ENCODE measurements at places on chromosomes 2 and 18.

DNA sequence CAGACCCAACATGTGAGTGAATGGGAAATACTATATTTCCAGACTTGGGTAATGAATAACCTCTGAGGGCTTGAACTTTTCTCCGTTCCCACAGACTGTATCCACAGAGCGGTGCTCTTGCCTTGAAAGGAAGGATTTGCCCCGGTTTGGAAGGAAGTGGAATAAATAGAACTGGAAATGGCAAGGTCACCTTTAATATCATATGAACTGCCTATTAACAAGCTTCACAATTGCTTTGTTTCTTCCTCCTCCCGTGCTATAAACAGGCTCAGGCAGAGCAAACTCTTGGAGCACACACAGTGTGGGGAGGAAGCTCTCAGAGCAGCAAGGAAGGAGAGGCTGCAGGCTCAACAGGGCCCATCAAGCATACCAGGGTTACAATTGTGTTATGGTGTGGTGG lies 28.5 kb upstream of the DARS1 start:
- DNase-seq, result no peak

GRCh38 chr18:79368681-79369080 lies 27.0 kb upstream of the NFATC1 start:
- no peak for DNase-seq

DNA sequence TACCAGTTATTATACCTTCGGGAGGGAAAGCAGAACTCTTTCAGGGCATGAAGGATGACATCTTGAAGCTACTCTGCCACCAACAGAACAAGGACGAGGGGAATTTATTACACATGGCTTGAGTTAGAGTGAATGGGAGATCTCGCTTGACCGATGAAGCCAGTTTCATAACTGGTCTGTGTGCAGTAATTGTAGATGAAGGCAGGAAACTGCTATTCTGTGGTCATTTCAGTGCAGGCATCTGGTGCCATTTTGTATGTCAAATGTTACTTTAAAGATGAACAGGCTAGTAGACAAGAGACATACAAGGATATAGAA lies 20.5 kb downstream of the GREB1 start:
- no peak for DNase-seq

DNA sequence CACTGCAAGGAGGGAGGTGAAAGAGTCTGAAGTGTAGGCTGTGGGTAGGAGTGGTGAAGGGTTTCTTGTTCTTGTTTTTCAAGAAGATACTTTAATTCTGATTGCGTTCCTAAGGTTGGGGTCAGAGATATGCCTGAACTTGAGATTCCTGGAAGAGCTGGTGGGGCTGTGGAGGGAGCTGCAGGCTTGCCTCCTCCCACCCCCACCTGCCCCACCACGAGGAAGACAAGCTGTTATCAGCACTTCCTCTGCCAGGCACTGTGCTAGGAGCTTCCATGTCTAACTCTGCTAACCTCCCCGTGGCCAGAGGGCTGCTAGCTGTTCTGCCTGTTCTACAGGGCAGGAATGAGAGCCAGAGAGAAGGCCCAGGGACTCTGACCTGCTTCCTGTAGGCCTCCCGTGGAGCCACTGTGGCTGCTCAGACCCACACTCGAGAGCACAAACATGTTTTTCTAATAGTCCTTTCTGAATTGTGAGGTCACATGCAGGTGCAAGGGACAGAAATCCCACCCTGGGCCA lies 13.7 kb downstream of the ANKRD23 start:
- DNase-seq, result no peak

GRCh38 chr2:183215917-183216316 lies 91.7 kb downstream of the NUP35 start:
- no peak for DNase-seq

- DNase-seq, result no peak
These were observed 193.3 kb upstream of the SPHKAP start for GRCh38 chr2:228374741-228375140.

Measured in non-pigmented ciliary epithelial cell (primary cell).